Left ventricle myocardium superior (tissue), 1 donor: ENCODE measurements at places on chromosomes 5 and 9.

DNA sequence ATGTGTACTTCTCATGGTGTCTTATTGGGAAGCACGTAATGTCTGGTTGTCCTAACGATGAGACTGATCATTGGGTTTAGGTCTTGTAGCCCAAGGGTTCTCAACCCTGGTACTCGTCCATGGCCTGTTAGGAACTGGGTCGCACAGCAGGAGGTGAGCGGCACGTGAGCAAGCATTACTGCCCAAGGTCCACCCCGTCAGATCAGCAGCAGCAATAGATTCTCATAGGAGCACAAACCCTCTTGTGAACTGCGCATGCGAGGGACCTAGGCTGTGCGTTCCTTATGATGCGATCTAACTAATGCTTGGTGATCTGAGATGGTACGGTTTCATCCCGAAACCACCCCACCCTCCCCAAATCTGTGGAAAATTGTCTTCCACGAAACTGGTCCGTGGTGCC is 33.5 kb downstream of the CNOT6 start:
- DNase-seq = no peak

- no peak for DNase-seq
Measured at GRCh38 chr9:70228611-70229010, 30.2 kb upstream of the SMC5 start.

GRCh38 chr5:52777186-52777585 is 10.5 kb upstream of the ITGA1 start:
- DNase-seq = no peak

- DNase-seq = no peak
Measured at GRCh38 chr9:130898552-130898852, 1.9 kb upstream of the QRFP start.

GRCh38 chr5:73967347-73967746 is 341.4 kb downstream of the ARHGEF28 start:
- no peak for DNase-seq

DNA sequence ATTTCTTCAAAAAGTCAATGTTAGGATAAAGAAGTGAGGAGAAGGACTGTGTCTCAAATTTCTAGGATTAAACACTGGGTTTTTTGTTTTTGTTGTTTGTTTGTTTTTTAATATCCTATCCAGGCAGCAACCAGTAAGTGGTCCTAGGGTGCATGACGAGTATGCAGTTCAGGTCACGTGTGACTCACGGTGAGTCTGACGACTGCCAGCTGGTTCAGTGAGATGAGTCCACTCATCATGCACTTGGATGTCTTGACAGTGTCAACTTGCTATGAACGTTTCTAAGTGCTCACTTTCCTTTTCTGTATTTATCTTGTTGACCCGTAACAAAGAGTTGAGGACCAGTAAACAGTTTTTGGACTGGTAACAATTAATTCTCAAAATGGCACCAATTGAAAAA is 32.7 kb downstream of the ATG10 start:
- no peak for DNase-seq

- no peak for DNase-seq
Measured at GRCh38 chr5:9927521-9927997, 297.4 kb upstream of the TAS2R1 start.

- DNase-seq = peak; percentile 69
Measured at GRCh38 chr9:134474055-134474370, 147.8 kb downstream of the RXRA start.

DNA sequence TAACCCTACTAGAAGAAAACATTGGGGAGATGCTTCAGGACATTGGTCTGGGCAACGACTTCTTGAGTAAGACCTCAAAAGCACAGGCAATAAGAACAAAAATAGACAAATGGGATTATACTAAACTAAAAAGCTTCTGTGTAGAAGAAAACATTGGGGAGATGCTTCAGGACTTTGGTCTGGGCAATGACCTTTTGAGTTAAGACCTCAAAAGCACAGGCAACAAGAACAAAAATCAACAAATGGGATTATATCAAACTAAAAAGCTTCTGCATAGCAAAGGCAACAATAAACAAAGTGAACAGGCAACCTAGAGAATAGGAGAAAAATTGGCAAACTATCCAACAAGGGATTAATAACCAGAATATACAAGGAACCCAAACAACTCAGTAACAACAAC is 3.7 kb downstream of the MRPL50 start:
- DNase-seq = no peak

DNA sequence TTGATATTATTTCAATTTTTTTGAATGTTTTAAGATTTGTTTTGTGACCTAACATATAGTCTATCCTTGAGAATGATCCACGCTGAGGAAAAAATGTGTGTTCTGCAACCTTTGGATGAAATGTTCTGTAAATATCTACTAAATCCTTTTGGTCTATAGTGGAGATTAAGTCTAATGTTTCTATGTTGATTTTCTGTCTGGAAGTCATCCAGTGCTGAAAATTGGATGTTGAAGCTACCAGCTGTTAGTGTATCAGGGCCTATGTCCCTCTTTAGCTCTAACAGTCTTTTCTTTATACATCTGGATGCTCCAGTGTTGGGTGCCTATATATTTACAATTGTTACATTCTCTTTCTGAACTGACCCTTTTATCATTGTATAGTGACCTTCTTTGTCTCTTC is 422.3 kb downstream of the TMEM232 start:
- DNase-seq = no peak
